HCT116 (cell line): ENCODE measurements at places on chromosomes 16 and 17. TPM values are rescaled to one million over a fixed set of nuclear protein-coding genes. Genes with fewer than 3 reads are reported as not detected.

Gene KRTAP1-5
- total RNA-seq: not detected

Gene SOST
- not detected for total RNA-seq

Gene PIK3R5
- total RNA-seq: 2.5 TPM

Gene UTS2R
- not detected for total RNA-seq
